ENCODE measurements at places on chromosomes 11 and 22. TPM values are rescaled to one million over a fixed set of nuclear protein-coding genes. Genes with fewer than 3 reads are reported as not detected.

GUCD1 gene
- 147 TPM for total RNA-seq

P4HA3 gene
- total RNA-seq: 0.75 TPM

TIMP3 gene
- 711 TPM for total RNA-seq

GLB1L3 gene
- total RNA-seq: not detected

ACTN3 gene
- not detected for total RNA-seq

CSRP3 gene
- 1,021 TPM for total RNA-seq
